ENCODE measurements at places on chromosomes 16 and 17.
A peak's percentile ranks its signal among the peaks of the same experiment; 100 is the strongest.

GRCh38 chr16:19892902-19893301 lies 8.3 kb upstream of the GPRC5B start:
- DNase-seq, result no peak

GRCh38 chr17:51200846-51201245 lies 34.6 kb downstream of the NME2 start:
- DNase-seq, result no peak

DNA sequence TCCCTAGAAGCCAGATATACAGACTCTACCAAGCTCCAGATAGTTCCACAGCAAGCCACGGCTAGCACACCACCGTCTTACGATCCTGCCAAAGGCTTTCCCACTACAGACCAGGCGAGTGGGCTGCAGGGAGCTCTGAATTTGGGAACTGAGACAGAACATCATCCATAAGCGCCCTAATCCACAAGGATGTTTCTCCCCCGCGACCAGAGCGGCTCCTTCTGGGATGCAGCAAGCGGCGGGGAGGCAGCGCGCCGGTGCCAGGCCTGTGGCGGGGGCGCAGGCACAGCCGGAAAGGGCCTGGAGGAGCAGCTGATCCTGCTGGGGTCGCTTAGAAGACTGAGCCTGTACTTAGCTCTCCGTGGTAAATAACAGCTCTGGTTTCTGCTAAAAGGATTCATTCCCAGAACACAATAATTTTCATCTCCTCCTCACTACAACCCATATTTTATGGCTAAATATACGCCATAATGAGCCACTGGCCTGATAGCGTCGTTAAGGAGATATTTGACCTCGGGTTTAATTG lies 16.2 kb upstream of the FOXF1 start:
- DNase-seq, result no peak

GRCh38 chr17:10549096-10549842 lies at the start of gene MYH2:
Gene MYH2, minus strand, starts transcription at chr17:10549658. Its CDS starts 1,738 bp downstream, at chr17:10547920.
- no peak for DNase-seq

- DNase-seq, result no peak
These were observed 30.4 kb downstream of the MBTPS1 start for GRCh38 chr16:84086341-84086740.

- no peak for DNase-seq
These were observed 31.8 kb downstream of the NSMCE1 start for GRCh38 chr16:27236635-27237218.

DNA sequence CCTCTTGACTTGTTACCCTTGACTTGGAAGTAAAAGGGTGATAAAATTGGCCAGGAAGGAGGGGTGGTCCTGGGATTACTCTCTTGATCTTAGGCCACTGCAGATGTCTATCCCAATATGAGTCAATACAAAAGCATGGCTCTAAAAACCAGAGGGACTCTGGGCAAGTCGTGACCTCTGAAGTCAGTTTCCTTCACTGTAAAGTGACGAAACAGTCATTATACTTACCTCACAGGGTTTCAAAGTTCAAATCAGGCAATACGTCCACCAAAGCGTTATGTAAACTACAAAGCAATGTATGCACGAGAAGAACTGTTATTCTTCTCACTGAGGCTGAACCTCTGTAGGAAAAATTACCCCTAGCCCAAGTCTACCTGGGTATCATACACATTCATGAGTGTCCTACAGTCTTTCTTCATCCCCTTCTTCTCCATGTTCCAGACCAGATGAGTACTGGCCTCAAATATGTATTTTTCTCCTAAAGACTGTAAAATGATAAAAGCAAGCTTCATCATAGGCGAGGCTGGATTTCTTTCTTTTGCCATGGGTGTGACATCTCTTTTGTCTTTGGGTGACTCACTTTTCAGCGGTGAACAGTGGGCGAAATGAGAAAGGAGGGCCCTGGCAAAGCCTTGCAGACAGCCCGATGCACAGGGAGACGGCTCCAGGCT lies 34.5 kb upstream of the CLEC18B start:
- DNase-seq, result no peak

GRCh38 chr17:81394921-81395599 lies at the start of gene BAHCC1:
Gene BAHCC1, plus strand, starts transcription at chr17:81395457. Its CDS starts 4,283 bp downstream, at chr17:81399740.
- peak; percentile 83 for DNase-seq

DNA sequence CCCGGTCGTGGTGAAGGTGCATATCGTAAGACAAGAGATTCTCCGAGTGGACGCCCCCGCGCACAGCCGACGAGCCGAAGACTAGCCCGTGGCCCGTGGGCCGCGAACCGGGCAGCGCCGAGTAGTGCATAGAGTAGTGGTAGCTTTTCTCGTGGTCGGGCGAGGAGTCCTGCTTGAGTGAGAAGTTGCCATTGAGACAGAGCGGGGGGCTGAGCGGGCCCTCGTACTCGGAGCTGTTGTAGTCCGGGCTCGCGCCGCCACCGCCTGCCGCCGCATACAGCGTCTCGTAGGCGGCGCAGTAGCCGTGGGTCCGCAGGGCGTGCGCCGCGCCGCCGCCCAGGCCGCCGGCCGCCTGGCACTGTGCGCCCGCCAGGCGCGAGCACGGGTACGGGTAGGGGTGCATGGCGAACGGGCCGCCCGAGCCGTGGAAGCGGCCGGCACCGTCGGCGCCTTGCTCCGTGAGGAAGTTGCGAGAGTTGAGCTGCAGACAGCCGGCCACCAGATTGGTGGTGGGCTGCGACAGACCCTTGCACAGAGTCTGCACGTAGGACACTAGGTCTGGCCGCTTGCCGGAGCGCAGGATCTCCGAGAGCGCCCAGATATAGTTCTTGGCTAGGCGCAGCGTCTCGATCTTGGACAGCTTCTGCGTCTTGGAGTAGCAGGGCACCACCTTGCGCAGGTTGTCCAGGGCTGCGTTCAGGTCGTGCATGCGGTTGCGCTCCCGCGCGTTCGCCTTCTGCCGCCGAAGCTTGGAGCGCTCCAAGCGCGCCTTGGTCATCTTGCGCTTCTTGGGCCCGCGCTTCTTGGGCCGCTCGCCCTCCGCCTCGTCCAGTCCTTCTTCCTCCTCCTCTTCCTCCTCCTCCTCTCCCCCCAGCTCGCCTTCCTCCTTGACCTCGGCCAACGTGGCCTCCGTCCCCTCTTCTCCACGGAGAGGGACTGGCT lies 2.0 kb downstream of the NEUROD2 start:
- DNase-seq, result no peak

DNA sequence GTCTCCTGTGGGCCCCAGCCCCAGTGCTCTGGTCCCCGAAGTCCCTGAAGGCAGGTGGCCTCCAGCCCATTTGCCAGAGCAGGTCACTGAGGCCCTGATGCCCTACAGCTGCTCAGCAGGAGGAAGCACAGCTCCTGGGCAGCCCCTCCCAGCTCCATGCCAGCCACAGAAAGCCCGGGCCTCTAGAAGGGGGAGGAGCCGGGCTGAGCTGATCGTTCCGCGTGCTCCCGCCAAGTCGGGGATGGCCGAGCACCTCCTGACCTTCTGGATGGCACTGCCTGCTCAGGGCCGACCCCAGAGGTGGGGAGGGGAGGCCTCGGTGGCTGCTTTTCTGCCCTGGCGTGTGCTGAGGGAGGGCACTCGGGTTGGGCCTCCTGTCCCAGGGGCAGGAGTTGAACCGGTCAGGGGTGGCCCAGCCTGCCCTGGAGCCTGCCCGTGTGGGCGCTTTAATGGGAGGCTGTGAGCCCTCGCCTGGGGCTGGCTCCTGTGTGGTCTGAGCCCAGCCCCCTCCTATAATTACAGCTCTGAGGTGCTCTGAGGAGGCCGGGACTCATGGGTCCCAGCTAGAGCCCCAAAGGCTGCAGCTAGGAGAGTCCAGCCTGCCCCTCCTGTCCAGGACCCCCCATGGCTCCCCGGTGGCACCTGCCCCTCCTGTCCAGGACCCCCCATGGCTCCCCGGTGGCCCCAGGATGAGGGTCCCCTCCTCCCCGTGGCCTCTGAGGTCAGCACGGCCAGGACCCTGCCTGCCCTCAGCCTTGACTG lies 29.7 kb downstream of the ZFPM1 start:
- no peak for DNase-seq

DNA sequence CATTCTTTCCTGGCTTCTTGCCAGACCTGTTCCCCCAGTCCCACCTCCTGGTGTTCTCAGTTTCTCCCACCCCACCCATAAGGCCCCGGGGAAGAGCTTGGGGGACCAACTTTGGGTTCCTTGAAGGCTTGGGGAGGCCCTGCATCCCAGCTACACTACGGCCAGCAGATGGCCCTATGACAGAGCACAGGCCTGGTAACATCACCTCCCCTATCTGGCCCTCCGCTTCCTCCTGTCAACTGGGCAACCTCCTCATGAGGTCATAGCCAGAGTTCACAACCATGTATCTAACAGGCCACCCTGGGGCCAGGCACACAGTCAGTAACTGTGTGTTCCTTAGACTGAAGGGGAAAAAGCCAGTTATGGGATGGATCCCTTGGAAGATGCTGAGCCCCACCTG lies 31.4 kb downstream of the MYO15A start:
- DNase-seq, result no peak

- no peak for DNase-seq
These were observed 14.6 kb upstream of the CNGB1 start for GRCh38 chr16:57985204-57986181.

- DNase-seq, result no peak
These were observed 3.5 kb downstream of the MPO start for GRCh38 chr17:58277107-58277801.

DNA sequence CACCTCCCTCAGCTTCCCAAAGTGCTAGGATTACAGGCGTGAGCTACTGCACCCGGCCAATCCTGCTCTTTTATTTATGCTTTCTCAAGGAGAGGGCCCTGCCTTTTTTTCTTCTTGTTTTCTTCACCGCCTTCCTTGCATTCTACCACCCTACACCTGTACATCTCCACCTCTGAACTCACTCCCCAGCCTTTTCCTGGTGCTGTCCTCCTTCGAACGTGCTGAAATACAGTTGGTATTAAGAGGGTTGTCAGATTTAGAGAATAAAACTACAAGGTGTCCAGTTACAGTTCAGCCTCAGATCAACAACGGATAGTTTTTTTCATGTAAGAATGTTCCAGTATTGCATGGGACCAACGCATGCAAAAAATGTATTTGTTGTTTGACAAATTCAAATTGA lies 1.7 kb downstream of the PIRT start:
- DNase-seq, result no peak

- DNase-seq, result no peak
These were observed 93.4 kb upstream of the TNRC6A start for GRCh38 chr16:24635900-24636610.

DNA sequence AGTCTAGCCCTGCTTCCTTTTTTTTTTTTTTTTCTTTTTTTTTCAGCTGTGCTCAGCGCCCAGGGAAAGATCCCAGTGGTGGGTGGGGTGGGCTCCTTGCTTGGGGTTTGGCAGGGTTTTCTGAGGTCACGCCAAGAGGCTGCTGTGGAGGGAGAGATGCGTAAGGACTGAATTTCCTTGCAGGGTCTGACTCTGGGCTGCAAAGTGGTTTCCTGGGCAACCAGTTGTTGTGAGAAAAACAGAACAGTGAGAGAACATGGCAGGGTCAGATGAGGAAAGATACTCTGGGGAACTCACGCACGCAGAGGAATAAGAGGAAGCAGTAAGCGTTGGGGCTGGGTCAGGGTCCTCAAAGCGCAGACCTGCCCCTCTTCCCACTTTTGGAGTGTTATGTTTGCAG lies 119.5 kb downstream of the IRF8 start:
- DNase-seq, result peak; percentile 66

GRCh38 chr17:49862781-49863331 lies 15.0 kb upstream of the TAC4 start:
- no peak for DNase-seq

GRCh38 chr16:51313198-51313597 lies 162.1 kb upstream of the SALL1 start:
- no peak for DNase-seq

- peak; percentile 71 for DNase-seq
These were observed 818 bp upstream of the NRN1L start for GRCh38 chr16:67883872-67884261.

DNA sequence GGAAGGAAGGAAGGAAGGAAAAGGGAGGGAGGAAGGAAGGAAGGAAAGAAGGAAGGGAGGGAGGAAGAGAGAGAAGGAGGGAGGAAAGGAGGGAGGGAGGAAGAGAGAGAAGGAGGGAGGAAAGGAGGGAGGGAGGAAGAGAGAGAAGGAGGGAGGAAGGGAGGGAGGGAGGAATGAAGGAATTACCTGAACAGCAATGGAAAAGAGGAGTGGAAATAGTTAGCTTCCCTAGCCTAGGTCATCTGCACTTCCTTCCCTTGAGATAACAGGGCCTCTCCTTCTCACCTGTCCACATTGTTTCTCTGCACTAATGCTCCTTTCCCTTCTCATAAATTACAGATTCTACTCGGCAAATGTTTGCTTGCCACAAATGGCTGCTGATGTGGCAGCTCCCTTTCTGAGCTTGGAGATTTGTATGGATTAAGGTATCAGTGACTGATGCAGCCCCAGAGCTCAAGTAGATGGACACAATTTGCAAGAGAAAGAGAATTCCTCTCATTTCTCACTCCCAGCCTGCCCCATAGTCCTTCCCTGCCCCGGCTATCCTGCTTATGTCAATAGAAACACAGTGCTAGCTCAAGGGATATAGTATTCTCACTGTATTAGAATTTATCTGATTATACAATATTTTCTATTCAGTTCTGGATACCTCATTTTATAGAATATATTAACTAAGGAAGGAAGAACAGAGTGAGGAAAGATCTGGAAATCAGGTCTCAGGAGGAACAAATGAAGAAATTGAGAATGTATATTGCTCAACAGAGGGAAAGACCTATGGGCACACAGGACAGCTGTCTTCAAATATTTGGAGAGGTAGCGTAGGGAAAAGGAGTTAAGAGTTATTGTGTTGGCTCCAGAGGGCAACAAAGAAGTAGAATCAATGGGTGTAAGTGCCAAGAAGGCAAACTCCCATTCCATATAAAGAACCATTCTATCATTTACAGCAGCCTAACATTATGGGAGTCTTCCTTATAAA lies 14.6 kb downstream of the HOXB1 start:
- no peak for DNase-seq

DNA sequence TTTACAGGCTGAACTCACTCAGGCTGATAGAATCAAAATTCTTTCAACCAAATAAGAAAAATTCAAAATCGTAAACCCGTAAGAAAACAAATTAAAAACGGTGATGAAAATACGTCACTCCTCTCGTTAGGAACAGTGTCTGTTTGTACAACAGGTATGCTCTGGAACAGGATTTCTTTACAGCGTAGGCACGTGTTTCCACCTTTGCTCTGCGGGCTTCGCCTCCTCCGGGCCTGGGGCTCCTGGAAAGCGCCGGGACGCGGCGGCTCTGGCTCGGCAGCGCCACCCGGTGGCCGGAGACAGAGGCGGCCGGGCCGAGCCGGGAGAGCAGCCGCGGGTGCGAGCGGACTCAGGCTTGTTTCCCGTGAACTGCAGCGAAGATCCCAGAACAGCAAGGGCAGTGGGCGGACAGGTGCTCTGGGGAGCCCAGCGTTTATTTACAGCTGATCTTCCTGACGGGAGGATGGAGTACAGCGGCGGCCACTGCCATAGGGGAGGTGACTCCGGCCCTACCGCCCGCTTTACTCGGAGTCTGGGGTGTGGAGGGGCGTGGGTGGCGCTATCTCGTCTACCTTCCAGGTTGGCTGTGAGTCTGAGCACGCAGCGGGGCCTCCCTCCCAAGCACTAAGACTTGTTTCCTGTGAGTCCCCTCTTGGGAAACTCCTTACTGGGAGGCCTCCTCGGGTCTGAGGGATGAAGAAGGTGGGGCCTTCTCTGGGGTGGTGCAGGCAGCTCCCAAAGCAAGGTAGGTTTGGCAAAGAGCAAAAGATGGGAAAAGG lies 40.5 kb upstream of the ATP2A3 start:
- DNase-seq, result peak; percentile 70

- DNase-seq, result no peak
These were observed 26.1 kb downstream of the BCL7C start for GRCh38 chr16:30867747-30868146.

- no peak for DNase-seq
These were observed 20.2 kb downstream of the TSPOAP1 start for GRCh38 chr17:58308173-58308984.
